ENCODE measurements at places on chromosomes 7 and 10.

- DNase-seq, result no peak
Measured at GRCh38 chr10:17273403-17273802, 45.4 kb downstream of the VIM start.

GRCh38 chr10:118912961-118913600 is 116.4 kb upstream of the NANOS1 start:
- DNase-seq, result no peak

DNA sequence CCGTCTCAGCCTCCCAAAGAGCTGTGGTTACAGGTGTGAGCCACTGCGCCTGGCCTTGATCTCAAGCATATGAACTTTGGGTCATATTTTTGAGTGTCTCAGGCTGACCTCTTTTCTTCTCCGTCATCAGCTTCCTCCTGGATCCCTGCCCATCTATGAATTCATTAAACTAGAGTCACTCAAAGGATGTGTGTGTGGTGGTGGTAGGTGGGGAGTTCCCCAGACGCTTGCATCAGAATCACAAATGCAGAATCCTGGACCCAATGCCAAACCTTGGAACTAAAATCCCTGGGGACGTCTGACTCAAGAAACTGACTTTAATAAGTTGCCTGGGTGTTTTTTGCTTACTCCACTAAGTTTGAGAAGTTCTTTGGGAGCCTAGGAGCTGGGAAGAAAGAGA is 6.7 kb upstream of the CREB5 start:
- no peak for DNase-seq

DNA sequence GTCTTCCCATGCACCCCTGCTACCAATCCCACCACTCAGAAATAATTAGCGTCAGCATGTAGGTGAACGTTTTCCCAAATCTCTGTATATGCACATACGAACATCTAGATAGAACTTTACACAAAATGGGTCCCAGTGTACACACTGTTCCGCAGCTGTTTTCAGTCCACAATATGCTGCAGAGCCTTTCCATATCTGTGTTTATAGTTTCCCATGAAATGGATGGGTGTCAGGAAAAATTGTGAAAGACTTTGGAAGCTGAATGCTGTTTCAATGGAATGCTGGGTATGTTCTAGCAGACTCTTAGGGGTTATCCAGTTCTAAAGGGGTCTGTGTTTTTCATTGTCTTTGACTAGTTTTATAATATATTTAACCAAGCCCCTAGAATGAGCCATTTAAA is 13.8 kb downstream of the GRK5 start:
- no peak for DNase-seq

- no peak for DNase-seq
Measured at GRCh38 chr10:62636825-62637248, 167.7 kb upstream of the ADO start.

GRCh38 chr10:46520941-46521340 is 35.5 kb downstream of the GPRIN2 start:
- no peak for DNase-seq

GRCh38 chr10:22437620-22438588 is 92.6 kb downstream of the SPAG6 start:
- no peak for DNase-seq

GRCh38 chr7:30931161-30931928 is 19.7 kb downstream of the AQP1 start:
- DNase-seq, result no peak

- DNase-seq, result no peak
Measured at GRCh38 chr10:12491491-12491890, 142.1 kb downstream of the CAMK1D start.

DNA sequence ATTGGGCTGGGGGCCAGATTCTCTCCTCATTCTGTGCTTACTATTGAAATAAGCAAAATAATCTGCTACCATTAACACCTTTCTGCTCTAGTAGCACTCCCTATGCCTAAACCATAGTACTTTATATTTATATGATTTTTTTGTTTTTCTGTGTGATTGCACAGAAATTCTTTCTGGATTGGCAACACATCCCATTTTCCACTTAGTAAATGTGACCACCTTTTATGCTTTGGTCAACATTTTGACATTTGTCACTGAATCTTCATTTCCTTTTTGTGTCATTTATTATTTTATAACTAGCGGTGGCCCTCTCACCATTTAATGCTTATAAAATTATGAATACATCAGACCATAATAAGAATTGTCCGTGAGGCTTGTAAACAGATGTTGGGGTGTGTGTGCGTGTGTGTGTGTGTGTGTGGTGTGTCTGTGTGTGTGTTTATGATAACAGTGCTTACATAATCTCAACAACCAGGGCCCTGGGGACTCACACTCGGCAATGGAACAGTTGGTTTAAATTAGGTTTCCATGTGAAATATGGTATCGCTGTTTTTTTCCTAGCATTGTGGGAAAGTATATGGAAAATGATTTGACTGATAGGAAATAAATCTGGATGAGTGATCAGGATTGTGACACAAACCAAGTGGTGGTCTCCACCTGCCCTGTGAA is 138.9 kb downstream of the NOC3L start:
- DNase-seq, result no peak
